ENCODE measurements at places on chromosomes 11 and 22. TPM values are rescaled to one million over a fixed set of nuclear protein-coding genes. Genes with fewer than 3 reads are reported as not detected.

The PAFAH1B2 gene
- total RNA-seq, result 93.0 TPM

The ANKK1 gene
- not detected for total RNA-seq

The NAALAD2 gene
- total RNA-seq, result not detected

The INPP5J gene
- total RNA-seq, result 0.57 TPM

The KRTAP5-8 gene
- total RNA-seq, result 0.21 TPM

The PRG3 gene
- total RNA-seq, result not detected
